ENCODE measurements at places on chromosomes 12 and 14. TPM values are rescaled to one million over a fixed set of nuclear protein-coding genes. Genes with fewer than 3 reads are reported as not detected.

TMEM30B gene
- 4.7 TPM for total RNA-seq

- peaks cover 45% of the 10 kb centered on the region for H3K4me1 ChIP-seq
- no peaks in the 10 kb centered on the region for H3K36me3 ChIP-seq
- no peak overlapping the region for H3K27ac ChIP-seq
- no peak overlapping the region for H3K4me3 ChIP-seq
- no peaks in the 10 kb centered on the region for H3K27me3 ChIP-seq
These were observed 7.9 kb downstream of the MARK3 start for GRCh38 chr14:103393070-103393469.

SSTR1 gene
- 3.5 TPM for total RNA-seq

GRCh38 chr12:40158592-40159111 lies 52.8 kb upstream of the SLC2A13 start:
- no peak overlapping the region for H3K27ac ChIP-seq
- H3K4me3 ChIP-seq, result no peak overlapping the region
- H3K27me3 ChIP-seq, result no peaks in the 10 kb centered on the region

TMPRSS12 gene
- not detected for total RNA-seq

- DNase-seq, result no peak
- H3K27ac ChIP-seq, result no peak overlapping the region
- no peaks in the 10 kb centered on the region for H3K36me3 ChIP-seq
- no peaks in the 10 kb centered on the region for H3K27me3 ChIP-seq
- H3K4me1 ChIP-seq, result no peaks in the 10 kb centered on the region
- H3K4me3 ChIP-seq, result no peak overlapping the region
These were observed 14.2 kb upstream of the WDR20 start for GRCh38 chr14:102125546-102125945.

DNA sequence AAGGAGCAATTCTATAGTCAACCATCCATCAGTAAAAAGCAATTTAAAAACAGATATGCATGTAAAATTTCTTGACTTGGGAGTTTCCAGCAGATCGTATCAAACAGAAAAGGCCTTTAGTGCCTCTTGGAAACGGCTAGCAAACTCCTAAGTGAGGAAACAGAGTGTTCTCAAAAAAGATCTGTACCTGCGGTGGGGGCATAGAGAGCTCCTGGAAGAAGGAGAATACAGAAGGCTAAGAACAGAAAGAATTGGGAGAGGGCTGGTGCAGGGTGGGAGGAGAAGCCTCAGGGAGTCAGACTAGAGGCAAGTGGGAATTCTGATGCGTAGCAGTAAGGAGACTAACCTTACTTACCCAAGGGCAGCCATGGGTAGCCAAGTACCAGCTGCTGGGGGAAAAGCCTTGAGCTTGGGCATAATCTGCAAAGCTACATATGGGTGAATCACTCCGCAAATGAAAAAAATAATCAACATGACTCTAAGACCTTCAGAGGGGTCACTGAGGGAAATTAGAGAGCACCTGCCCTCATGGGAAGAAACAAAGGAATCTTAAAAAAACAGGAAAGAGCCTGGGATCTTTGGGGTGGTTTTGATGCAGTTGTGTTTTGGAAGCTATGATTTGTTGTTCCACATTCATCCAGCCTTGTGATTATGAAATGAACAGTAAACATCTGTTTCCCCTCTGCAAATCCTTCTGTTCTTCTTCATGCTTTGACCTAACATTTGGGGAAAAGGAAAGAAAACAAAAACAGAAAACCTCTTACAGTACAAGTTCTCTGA lies 10.4 kb downstream of the RHOJ start:
- no peaks in the 10 kb centered on the region for H3K4me1 ChIP-seq
- H3K36me3 ChIP-seq, result no peaks in the 10 kb centered on the region
- no peak overlapping the region for H3K27ac ChIP-seq
- H3K4me3 ChIP-seq, result no peak overlapping the region

Data from right lobe of liver (tissue), 6 donors.